Mesenchymal stem cell (in vitro differentiated cells and primary cell): ENCODE measurements at places on chromosomes 7 and 10.

DNA sequence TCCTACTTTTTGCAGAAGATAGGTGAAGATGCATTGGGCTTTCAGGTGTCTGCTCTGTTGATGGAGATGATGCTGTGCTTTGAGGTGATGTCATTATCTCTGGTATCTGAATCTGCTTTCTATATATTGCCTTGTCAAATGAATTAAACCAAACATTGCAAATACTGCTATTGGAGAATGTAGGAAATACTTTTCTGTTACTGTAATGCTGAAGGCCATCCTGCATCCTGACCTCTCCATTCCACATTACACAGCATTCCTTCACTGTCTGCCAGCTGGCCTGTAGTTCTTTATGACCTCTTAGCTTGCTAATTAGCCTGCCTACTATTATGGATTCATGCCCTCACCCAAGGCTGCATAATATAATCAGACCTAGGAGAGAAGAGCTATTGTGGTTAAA is 73.2 kb downstream of the VCL start:
- peak; percentile 84 for DNase-seq
- H3K27me3 ChIP-seq: no peaks in the 10 kb centered on the region
- H3K36me3 ChIP-seq: peaks cover 11% of the 10 kb centered on the region
- H3K4me1 ChIP-seq: peaks cover 12% of the 10 kb centered on the region

DNA sequence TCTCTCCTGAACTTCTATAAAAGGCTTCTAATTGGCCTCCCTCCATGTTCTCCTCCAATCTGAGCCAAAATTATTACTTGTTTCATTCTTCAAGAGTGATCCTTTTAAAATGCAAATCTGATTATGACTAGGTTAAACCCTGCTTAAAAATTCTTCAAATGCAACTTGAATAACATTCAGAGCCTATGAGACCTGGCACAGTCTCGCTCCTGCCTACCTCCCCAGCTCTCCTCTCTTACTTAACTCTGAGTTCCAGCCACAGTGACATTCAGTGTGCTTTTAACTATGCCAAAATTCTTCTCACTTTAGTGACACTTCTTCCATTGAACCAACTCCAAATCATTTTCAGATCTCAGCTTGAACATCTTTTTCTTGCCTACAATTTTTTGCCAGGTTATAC is 68.8 kb downstream of the TMEM168 start:
- no peaks in the 10 kb centered on the region for H3K27me3 ChIP-seq
- peaks cover 5% of the 10 kb centered on the region for H3K4me1 ChIP-seq
- no peaks in the 10 kb centered on the region for H3K36me3 ChIP-seq

DNA sequence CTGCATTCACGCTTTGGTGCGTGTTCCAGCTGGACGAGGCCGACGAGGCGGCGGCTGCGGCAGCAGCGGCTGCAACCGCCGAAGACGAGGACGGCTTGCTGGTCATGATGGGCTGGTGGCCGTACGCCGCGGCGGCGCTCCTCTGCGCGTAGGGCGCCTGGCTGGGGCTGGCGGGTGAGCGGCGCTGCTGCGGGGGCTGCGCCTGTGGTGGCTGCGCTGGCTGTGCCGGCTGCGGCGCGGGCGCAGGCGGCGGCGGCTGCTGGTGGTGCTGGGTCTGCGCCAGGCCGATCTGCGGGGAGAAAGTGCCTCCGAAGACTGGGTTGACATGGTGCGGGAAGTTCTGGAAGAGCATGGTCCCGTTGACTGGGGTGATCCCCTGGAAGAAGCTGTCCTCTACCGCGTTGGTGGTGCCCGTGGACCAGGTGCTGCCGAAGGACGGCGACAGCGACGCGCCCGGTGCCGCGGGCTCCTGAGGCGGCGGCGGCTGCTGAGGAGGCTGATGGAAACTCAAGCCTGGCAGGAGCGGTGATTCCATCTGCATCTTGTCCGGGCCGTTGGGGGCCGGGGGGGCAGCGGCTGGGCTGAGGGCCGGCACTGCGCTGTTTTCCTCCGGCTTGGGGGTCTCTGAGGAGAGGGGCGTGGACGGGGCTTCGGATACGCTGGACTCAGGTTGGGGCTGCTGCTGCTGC is 51.1 kb downstream of the CPEB3 start:
- no peak overlapping the region for H3K27ac ChIP-seq
- H3K27me3 ChIP-seq: peaks cover 3% of the 10 kb centered on the region
- peak; percentile 48 for DNase-seq
- H3K4me1 ChIP-seq: peaks cover 11% of the 10 kb centered on the region
- peak overlapping the region; percentile 92 for H3K4me3 ChIP-seq
- H3K36me3 ChIP-seq: no peaks in the 10 kb centered on the region

DNA sequence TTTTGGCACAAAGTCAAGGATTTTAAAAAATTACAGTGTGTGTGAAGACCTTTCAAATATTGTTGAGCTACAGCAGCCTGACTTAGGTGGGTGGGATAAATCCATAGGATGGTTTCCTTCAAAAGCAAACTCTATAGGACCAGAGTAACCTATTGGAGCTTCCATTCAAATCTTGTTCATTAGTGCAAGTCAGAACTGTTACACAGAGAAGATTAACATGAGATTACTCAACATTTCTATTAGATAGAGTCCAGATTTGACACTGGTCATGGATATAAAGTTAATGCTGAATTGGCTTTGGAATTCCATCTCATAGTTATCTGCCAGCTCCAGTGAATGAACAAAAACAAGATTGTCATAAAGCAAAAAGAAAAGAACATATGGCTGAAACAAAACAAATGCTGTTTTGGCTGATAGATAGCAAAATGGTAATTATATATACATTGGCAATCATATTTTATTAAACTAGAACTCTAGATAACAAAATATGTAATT is 129.6 kb upstream of the SEMA3A start:
- no peaks in the 10 kb centered on the region for H3K36me3 ChIP-seq
- H3K27ac ChIP-seq: no peak overlapping the region
- no peaks in the 10 kb centered on the region for H3K27me3 ChIP-seq
- no peak for DNase-seq
- H3K4me1 ChIP-seq: no peaks in the 10 kb centered on the region

GRCh38 chr7:151087245-151088018 is 1.2 kb downstream of the AGAP3 start:
- DNase-seq: peak; percentile 49
- peak overlapping the region; percentile 47 for H3K27ac ChIP-seq
- H3K4me3 ChIP-seq: peak overlapping the region; percentile 76
- H3K36me3 ChIP-seq: peaks cover 13% of the 10 kb centered on the region
- H3K27me3 ChIP-seq: no peaks in the 10 kb centered on the region
